ENCODE measurements at places on chromosomes 11 and 22.

- peak; percentile 75 for DNase-seq
Measured at GRCh38 chr22:17084554-17085276, at the start of gene IL17RA. Gene IL17RA, plus strand, starts transcription at chr22:17085000. Its CDS starts 92 bp downstream, at chr22:17085092.

GRCh38 chr22:49396817-49397216 lies 430.9 kb downstream of the BRD1 start:
- no peak for DNase-seq

DNA sequence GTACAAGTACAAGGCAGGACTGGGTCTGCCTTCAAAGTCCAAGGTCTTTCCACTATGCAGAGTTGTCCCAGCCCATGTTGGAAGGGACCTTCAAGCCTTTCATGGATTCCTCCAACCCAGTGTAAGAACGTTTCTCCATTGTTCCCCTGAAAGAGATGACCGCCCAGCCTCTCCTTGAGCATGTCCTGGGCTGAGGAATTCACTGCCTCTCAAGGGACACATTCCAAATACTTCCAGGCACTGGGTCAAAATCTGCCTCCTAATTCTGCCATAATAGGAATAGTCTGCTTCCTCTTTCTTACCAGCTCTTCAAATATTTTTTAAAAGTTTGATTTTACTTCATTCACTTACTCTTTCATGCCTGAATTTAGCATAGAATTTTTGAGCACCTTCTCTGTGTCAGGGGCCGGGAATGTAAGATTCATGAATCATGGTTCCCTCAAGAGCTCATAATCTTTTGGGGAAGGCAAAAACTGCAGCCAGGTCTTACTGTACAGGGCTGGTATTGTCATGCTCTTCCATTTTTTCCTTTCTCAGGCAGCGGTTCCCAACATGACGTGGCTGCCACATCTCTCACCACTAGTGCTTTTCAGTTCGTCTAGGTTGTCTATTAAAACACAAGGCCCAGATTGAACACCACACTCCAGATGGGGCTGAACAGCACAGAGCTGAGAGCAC lies 143.3 kb upstream of the TBCEL start:
- no peak for DNase-seq

GRCh38 chr22:25496396-25497064 lies 67.9 kb upstream of the GRK3 start:
- no peak for DNase-seq

GRCh38 chr11:65381716-65382032 lies 772 bp downstream of the SLC25A45 start:
- no peak for DNase-seq

DNA sequence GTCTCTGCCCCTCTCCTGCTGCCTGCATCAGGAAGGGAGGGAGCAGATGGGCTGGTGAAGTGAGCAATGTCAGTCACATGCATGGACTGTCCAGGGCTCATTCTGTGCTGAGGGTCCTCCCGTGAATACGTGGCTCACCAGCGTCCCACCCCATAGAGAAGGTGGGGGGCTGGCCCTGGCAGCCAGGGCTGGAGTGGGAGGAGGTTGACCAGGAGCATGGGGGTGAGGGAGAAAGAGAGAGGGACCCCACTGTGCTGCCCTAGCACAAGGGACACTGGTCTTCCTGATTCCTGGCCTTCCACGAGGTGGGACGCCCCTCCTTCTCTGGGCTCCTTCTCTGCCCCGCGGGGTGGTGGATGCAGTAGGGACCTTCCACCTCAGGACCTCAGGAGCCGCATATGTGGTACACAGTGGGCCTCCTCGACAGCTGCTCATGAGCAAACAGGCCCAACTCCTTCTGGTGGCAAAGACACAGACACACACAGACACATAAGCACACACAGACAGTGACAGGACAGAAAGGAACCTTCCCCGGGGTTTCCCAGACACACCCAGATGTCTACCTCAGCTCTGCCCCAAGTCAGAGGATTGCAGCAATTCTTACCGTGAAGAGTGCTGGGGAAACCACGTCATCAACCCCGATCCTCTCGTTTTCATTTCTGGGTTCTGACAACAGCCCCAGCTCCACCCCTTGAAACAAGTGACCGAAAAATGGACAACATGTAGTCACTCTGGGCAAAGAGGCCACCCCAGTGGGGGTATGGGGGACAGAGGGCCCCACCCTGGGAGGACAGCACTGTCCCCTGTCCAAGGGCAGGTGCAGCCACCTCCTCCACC lies 3.6 kb upstream of the APOBEC3A start:
- DNase-seq = peak; percentile 59

- no peak for DNase-seq
Measured at GRCh38 chr11:110338684-110339083, 42.3 kb upstream of the RDX start.

- no peak for DNase-seq
Measured at GRCh38 chr11:105466582-105467228, 143.2 kb upstream of the GRIA4 start.

GRCh38 chr11:103683576-103683975 lies 352.9 kb upstream of the DDI1 start:
- no peak for DNase-seq

DNA sequence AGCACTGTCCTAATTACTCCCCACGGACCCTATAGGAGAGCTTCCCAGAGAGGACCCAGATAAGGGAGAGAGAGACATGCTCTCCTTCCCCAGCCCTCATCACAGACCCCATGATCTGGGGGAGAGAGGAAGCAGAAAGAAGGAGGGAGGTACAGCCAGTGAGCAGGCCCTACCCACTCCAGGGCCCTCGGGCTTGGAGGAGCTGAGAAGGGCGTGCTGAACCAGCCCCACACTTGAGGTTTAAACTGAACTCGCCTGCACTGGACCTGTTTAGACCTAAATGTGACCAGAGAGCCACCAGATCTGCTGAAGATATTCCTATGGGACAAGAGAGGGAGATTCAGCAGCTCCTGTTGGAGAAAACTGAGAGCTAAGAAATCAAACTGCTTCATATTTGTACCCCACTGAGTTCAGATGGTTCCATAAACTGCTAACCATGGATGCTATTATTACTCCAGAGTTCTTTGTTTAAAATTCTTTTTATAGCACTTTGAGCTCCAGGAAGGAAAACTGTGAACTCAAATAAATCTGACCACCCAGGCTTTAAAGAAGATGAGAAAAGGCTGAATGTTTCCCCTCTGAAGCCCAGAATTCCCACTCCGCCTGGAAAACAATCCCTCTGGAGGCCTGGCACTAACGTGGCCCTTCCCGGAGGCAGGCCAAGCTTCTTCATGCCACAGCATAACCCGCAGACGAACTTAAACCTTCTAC lies 67.2 kb downstream of the EFCAB6 start:
- no peak for DNase-seq

DNA sequence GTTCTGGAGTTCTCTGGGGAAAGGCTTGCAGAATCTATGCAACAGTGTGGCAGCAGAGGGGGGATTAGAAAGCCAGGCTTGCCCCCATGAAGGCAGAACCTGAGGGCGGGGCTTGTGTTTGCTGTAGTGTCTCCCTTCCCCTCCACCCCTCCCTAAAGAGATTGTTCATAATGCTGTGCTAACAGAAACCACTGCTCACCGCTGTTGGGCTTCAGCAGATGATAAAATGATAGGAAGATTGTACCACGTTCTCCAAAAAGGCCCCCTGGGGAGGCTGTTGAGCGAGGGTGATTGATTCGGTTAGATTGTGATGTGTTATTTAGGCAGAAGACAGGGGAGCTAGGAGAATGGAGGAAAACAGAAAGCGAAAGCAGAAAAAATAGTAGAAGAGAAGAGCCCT lies 215.2 kb upstream of the NCAM1 start:
- no peak for DNase-seq

DNA sequence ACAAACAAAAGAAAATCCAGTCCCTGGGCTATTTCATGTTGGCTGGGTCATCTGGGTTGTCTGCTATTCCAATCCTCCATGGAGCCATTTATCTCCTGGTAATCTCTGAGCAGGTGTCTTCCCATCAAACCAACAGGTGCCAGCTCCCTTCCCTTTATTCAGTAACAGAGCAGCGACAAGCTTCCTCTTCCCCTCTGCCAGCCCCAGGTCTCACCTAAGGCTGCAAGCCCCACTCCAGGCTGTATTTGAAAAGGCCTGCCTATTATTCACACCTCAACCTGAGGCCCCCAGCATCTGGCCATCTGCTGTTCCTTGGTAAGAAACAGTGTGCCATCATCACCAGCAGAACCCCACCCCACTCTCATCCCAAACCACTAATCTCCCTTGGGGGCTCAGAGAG lies 436.2 kb downstream of the BUD13 start:
- DNase-seq = no peak

DNA sequence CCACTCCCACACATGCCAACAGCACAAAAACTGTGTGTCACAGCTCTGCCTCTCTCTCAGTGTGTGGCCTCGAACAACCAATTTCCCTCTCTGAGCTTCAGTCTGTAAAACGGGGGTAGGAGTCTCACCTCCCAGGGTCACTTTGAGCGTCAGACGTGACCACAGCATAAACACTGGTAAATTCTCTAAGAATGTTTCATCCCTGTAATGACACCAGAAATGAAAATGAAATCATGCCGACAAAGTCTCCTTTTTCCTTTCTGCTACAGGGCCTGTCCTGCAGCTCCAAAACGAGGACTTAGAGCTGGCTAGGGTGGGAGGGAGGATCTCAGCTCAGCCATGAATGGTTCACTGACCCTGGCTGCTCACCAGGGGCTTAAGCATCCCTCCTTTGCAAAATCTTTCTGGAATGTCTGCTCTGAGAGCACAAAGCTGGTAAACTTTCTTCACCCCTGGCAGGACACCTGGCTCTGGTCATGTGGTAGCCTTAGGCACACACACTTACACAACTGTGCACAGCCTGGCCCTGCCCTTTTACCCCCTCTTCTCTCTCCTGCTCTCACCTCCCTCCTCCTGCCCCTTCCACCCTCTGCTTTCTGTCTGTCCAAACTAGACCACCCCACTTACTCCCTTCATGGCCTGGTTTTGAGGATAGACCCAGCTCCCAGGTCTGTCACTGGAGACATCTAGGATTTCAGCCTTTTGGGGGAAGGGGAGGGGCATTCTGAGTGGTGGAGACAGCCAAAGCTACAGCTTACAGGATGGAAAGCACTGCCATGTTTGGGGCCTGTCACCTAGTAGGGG lies 12.3 kb upstream of the TSKU start:
- no peak for DNase-seq

- peak; percentile 6 for DNase-seq
Measured at GRCh38 chr22:42001121-42001520, 2.5 kb downstream of the WBP2NL start.

DNA sequence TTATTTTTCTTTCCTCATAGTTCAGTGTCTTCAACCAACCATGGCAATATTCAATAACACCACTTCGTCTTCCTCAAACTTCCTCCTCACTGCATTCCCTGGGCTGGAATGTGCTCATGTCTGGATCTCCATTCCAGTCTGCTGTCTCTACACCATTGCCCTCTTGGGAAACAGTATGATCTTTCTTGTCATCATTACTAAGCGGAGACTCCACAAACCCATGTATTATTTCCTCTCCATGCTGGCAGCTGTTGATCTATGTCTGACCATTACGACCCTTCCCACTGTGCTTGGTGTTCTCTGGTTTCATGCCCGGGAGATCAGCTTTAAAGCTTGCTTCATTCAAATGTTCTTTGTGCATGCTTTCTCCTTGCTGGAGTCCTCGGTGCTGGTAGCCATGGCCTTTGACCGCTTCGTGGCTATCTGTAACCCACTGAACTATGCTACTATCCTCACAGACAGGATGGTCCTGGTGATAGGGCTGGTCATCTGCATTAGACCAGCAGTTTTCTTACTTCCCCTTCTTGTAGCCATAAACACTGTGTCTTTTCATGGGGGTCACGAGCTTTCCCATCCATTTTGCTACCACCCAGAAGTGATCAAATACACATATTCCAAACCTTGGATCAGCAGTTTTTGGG lies at the start of gene OR51T1:
Gene OR51T1, plus strand, starts transcription at position 41 of the 641 bp plus-strand sequence. Its CDS starts 0 bp downstream, at position 41.
- no peak for DNase-seq

GRCh38 chr11:73391665-73392064 lies 15.5 kb downstream of the RELT start:
- no peak for DNase-seq

DNA sequence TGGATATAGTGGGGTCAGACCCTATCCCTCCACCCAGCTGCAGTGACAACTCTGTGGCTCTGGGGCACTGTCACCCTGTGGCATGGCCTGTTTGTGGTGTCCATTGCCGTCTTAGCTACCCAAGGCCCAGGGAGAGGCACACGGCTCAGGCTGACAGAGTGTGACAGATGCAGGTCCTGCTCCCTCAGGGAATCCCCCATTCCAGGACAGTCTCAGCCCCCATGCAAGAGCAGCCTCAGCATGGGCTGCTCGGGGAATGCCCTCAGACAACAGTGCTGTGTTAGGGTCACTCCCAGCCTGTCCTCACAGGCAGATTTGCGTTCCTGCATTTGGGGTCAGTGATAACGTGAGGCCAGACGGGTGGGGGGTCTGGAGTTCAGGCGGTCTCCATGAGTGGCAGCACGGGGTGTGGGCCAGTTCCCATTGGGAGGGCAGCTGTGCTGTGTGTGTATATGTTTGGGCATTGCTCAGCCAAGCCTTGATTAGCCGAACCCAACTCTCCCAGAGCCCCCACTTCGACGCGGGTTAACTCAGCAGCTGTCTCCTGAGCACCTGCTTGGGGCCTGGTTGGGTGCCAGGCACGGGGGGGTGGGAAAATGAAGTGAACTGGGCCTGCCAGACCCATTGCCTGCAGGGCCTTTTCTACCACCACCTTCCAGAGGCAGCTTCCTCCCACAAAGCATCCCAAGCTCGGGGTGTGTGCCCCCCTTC lies 5.3 kb upstream of the KCNQ1OT1 start:
- DNase-seq = no peak

DNA sequence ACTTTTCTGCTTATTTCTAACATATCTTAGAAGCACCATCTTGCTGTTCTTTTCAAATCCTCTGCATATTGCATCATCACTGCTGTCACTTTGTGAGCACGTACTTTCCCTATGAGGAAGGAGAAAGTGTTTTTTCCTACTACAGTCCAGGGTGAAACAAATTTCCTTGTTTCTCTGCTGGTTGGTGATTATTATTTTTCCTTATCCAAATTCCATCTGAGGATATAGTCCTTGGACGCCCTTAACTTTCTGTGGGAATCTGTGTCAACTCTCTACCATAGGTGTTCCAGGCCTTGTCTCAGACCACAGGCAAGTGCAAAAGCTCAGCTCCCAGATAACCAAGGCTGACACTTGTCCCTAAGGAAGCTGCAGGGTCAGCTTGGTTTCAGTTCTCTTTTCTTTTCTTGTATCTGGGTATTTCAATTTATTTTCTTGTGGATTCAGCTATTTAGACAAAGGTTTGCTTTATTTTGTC lies 29.4 kb upstream of the LYVE1 start:
- DNase-seq = no peak

- DNase-seq = no peak
Measured at GRCh38 chr22:36201630-36202319, at the start of gene APOL4. Gene APOL4, minus strand, starts transcription at chr22:36201809. Its CDS starts 75 bp downstream, at chr22:36201734.

DNA sequence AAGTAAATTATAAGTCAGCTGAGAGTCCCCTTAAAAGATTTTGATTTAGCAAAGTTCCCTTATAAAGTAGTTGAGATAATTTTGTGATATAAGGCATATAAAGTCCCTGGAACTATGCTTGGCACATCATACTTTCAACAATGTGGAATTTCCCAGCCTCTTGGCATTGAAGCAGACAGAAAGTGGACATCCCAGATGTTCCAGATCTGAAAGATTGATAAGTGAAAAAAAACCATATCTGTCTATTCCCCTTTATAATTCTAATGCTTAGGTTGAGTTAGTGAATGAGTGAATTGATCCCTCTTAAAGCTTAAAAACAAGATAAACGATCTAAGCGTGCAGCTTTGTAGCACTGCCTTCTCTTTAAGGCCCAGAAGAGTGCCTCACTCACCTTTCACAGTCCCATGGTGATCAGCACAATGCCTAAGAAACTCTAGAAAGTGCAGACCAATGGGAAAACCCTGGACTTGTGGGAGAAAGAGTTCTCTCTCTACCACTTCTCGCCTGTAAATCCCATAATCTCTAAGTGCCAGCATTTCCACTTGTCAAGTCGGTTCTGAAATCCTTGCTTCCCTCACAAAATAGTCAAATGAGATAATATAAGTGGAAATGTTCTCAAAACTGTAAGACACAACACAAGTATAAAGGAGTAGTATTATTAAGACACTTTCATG lies 17.8 kb downstream of the FIBIN start:
- DNase-seq = no peak

All from NK-92 treated with Interleukin-12 subunit alpha and Interleukin-12 subunit beta, amount 100 ng/mL, for 24 hours (cell line).